ENCODE measurements at places on chromosomes 4 and X.

- DNase-seq: no peak
These were observed 96.4 kb downstream of the ANAPC10 start for GRCh38 chr4:145001635-145002034.

DNA sequence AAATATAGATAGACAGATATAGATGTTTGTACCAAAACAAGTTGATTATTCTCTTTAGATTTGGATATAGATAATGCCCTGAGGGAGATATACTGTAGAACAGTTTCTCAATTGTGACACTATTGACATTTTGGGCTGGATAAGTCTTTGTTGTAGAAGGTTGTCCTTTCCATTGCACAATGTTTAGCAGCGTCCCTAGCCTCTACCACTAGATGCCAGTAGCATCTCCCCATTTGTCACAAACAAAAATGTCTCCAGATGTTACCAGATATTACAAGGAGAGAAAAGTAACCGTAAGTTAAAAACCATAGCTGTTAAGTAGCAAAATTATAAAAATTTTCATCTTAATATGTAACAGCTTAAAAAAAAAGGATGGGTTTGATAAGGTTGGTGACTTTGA, 2595.3 kb downstream of the ARAP2 start:
- no peak for DNase-seq

DNA sequence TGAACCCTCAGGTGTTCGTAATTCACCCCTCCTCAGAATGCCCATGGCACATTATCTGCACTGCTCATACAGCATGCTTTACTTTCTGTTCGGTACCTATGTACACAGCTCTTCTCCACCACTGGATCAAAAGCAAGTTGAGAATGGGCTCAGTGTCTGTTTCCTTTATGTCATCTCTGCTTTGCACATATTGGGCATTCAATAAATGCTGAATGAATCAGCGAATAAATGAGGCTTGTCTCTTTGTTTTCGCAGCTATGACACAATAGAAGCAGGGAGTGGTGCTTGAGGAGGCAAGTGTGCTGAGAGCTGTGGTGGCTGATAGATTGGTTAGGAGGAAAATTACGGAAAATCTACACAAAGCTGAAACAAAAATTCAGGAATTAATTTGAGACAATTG, 109.1 kb upstream of the VMA21 start:
- DNase-seq: no peak

DNA sequence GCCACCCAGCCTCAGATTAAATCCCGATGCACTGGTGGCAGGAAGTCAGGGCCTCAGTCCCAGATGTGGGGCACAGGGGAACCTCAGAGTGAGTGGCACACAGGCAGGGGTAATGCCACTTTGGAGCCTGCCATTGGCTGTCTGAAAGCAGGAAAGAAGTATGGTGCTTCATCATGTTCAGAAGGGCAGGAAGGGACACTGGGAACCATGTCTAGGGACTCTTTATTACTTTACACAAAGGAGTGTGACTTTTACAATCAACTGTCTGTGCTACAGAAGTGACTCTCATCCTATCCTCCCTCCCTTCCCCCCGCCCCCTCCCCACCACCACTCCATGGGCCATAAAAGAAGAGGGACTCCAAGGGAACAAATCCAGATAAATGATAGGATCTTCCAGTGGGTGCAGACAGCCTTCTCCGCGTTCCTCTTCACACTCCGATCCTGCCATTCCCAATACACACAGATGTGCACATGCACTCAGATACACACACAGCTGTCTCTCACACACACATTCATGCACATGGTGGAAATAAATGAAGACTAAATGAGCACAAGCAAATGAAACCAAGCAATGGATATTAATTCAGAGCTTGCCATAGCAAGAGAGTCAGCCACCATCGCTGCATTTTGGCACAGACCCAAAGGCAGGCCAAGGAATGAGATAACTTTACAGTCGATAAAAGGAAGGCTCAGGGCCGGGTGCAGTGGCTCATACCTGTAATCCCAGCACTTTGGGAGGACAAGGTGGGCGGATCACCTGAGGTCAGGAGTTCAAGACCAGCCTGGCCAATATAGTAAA, 2.5 kb upstream of the TMEM154 start:
- no peak for DNase-seq

DNA sequence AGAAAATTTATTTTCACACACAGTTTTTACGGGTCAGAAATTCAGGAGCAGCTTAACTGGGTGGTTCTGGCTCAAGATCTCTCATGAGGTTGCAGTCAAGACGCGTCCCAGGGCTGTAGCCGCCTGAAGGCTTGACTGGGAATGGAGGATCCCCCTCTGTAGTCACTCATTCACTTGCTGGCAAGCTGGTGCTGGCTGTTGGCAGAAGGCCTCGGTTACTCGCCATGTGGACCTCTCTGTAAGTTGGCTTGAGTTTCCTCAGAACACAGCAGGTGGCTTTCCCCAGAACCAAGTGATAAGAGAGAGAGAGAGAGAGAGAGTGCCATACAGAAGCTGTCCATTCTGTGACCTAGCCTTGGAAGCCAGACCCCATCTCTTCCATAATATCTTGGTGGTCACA, 132.8 kb downstream of the DCLK2 start:
- DNase-seq: no peak

GRCh38 chr4:105236202-105236915, 89.7 kb downstream of the TET2 start:
- no peak for DNase-seq

DNA sequence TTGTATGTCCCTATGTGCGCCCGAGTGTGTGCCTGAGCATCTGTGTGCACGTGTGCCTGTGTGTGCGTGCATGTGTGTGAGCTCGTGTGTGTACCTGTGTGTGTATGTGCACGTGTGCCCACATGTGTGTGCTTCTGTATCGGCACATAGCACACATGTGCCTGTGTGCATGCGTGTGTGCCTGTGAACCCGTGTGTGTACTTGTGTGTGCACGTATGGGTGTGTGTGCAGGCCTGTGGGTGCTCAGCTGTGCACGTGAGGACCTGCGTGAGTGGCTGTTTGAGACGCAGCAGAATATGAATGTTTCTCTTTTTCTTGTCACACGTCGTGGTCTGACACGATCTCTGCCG, 4.3 kb downstream of the AKAP17A start:
- no peak for DNase-seq

GRCh38 chrX:19370061-19370460, 26.3 kb downstream of the PDHA1 start:
- DNase-seq: no peak

GRCh38 chrX:47384502-47384901, 14.1 kb downstream of the ZNF157 start:
- DNase-seq: peak; percentile 33

GRCh38 chrX:23854945-23855344, 52.8 kb downstream of the APOO start:
- no peak for DNase-seq

GRCh38 chr4:140286456-140286855, 87.0 kb upstream of the SCOC start:
- DNase-seq: no peak

DNA sequence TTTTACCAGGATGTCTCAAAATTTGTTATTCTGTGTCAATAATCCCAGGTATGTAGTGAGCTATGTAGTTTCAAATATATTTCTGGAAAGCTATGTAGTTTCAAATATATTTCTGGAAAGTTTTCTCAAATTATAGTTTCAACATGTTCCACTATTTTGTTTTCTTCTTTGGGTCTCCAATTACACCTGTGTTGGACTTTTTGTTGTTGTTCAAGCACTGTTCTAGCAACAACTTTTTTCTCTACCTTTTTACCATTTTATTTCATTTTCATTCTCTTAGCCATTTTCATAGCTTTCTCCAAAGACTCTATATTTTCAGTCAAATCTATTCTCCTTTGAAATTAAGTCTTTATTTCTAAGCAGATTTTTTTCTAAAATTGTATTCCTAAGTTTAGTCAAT, 88.4 kb downstream of the LCORL start:
- DNase-seq: no peak

DNA sequence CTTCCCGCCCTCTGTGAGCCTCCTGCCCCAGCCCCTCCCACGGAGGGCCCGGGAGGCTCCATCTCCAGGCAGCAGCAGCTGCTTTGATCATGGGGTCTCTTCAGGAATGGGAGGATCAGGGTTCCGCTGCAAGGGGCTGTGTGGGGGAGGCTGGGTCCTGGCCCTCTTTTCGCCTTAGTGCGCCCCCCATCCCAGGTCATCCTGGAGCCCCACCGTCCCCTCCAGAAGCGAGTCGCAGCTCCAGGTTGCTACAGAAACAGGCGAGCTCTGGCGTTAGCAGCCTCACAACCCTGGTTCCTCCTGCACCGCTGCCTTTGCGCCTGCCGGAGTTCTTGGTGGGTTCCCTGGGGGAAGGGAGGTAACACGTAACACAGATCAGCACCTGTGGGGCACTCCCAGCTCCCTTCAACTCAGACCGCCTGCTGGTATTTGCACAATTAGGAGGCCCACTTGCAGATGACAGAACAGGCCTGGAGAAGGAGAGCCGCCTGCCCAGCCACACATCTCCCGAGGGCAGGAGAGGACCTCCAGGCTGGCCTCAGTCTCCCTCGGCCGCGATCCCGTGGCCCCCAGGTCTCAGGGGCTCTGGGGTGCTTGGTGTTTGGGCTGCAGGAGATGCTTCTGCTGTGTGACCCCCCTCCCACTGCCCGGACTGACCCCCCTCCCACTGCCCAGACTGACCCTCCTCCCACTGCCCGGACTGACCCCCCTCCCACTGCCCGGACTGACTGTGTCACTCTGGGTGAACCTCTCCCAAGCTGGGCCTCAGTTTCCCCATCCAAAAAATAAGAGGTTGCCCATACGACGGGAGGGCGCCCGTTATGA, 64.2 kb upstream of the ADRA2C start:
- no peak for DNase-seq

GRCh38 chr4:179128299-179128698, 1686.1 kb upstream of the AGA start:
- DNase-seq: no peak

- no peak for DNase-seq
These were observed 248.1 kb downstream of the C4orf33 start for GRCh38 chr4:129344058-129344457.
